Activated CD8-positive, alpha-beta T cell treated with anti-CD3 and anti-CD28 coated beads for 36 hours (primary cell): ENCODE measurements at places on chromosomes 7 and 10. TPM values are rescaled to one million over a fixed set of nuclear protein-coding genes. Genes with fewer than 3 reads are reported as not detected.

The RBP4 gene
- not detected for total RNA-seq

GRCh38 chr10:69269761-69270160 lies 8.5 kb upstream of the HK1 start:
- peaks cover 5% of the 10 kb centered on the region for H3K4me1 ChIP-seq
- no peaks in the 10 kb centered on the region for H3K27me3 ChIP-seq

GRCh38 chr7:146175716-146176115 lies 59.1 kb downstream of the CNTNAP2 start:
- H3K36me3 ChIP-seq = no peaks in the 10 kb centered on the region
- H3K4me1 ChIP-seq = no peaks in the 10 kb centered on the region
- DNase-seq = no peak

DNA sequence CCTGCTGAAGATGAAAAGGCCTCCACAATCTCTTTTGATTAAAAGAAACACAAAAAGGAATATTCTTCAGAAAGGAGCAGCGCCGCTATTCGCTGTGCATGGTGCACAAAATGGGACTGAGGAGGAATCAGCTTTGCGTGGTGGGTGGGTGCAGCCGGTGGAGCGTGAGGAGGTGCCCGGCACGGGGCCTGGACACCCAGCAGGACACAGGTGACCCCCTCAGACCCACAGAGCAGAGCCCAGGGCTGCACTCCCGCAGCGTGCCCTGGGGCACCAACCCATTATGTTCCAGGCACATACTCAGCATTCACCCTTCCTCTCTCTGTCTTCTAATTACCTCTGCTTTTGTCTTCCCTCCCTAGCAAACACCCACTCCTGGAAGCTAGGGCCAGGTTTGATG lies 238.0 kb upstream of the PPP2R2D start:
- H3K4me3 ChIP-seq = no peak overlapping the region
- no peaks in the 10 kb centered on the region for H3K36me3 ChIP-seq
- H3K27ac ChIP-seq = no peak overlapping the region
- H3K4me1 ChIP-seq = no peaks in the 10 kb centered on the region
- DNase-seq = no peak

- H3K36me3 ChIP-seq = no peaks in the 10 kb centered on the region
- H3K27me3 ChIP-seq = no peaks in the 10 kb centered on the region
- H3K27ac ChIP-seq = no peak overlapping the region
- peaks cover 4% of the 10 kb centered on the region for H3K4me1 ChIP-seq
These were observed 59.1 kb downstream of the BPGM start for GRCh38 chr7:134705716-134706115.
